ENCODE measurements at places on chromosomes 1 and 21. TPM values are rescaled to one million over a fixed set of nuclear protein-coding genes. Genes with fewer than 3 reads are reported as not detected.

DNA sequence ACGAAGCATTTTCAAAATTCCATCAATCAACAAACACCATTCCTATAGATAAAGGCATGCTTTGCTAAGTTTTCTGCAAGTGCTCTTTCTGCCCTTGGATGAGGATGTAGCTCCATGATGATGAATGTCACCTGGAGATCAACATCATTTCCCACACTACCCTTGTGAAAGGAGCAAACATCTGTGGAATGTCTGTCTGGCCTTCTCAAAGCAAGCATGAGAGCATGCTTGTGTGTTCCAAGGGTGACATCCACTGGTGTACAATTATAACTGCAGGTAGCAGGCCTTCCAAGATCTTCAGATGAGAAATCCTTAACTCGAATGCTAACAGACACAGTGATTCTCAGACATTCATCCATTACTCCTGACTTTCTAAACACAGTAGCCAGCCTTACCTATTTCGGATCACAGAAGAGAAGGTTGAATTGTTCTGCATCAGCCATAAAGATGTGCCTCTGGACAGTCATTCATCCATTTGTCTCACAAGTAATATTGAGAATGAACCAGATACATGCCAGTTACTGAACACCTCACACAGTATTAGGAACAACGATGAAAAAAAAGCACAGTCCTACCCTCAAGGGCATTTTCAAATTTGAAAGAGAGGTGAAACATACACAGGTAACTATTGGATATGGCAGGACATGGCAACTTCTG lies 162.4 kb downstream of the TPR start:
- DNase-seq: no peak

- no peak for DNase-seq
Observed at GRCh38 chr1:44406737-44407429, 1.8 kb downstream of the RNF220 start.

GRCh38 chr1:87524021-87524754 lies 195.5 kb downstream of the LMO4 start:
- no peak for DNase-seq

GRCh38 chr1:185155600-185156287 lies 1.0 kb downstream of the TRMT1L start:
- DNase-seq: no peak

DNA sequence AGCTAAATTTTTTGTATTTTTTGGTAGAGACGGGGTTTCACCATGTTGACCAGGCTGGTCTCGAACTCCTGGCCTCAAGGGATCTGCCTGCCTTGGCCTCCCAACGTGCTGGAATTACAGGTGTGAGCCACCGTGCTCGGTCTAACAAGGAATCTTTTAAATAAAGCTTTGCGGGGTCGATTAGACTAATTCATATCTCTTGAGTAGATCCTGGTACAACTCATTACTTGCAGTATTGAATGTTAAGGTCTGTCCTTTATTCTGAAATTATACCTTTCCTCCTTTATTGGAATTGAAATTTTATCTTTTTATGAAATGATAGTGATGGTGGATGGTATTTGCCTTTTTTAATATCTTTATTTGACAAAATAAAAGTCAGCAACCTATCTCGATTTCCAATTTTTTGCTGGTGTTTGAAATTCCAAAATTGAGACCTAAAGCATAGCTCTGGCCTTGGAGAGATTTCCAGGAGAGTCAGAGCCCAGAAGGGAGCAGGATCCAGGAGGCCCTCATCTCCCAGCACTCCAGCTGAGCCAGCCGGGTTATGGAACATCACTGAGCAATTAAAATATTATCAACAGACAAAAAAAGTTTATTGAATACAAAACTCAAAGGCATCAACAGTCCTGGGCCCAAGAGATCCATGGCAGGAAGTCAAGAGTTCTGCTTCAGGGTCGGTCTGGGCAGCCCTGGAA lies 4.7 kb downstream of the S100A2 start:
- DNase-seq: no peak

DNA sequence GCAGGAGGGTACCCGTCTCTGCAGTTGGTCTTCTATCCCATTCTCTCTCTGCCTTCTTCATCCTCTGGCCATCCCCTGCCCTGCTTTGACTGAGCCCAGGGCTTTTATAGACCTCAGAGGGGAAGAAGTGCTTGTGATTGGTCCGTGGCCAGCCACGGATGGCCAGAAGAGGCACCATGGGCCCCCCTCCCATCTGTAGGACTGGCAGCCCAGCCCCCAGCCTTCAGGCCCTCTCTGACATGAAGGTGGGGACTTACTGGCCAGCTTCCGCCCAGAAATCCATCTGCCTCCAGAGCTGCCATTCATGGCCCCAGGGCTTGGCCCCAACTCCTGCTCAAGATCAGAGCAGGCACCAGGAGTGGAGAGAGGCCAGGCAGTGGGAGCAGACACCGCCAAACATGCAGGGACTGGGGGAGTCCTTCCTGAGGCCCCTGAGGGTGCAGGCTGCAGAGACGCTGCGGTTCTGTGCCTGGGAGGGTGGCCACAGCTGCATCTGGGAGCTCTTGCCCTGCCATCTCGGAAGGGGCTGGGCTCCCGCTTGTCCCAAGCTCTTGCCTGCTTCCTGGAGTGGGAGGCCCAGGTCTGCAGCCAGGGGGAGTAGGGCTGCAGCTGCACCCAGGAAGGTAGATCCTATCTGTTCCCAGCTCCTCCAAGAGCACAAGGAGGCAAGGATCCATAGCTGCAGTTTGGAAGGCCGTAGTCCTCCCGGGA lies 698.6 kb upstream of the B3GALT2 start:
- no peak for DNase-seq

The SFT2D2 gene
- total RNA-seq: 15.5 TPM

DNA sequence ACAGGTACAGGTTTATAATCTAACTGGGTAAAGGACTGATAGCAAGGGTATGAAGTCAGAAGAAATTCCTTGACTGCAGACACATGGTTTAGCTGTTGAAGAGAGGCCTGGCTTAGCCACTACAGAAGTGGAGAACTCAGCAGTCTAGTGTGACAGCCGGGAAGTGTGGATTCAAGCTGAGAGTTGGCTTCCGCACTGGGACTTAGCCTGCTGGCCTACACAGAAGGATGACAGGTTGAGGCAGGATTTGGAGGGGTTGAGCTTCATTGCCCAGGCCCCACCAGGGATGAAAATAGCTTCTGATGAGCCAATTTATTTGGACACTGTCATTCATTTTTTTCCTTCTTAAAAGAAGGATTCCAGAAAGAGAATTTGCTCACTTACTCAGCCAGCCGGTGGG lies 284.4 kb downstream of the PCP4 start:
- no peak for DNase-seq

The CCSAP gene
- 1.2 TPM for total RNA-seq

The PRKAA2 gene
- 3.6 TPM for total RNA-seq

The SMPDL3B gene
- 18.3 TPM for total RNA-seq

- DNase-seq: no peak
Observed at GRCh38 chr21:45016406-45017038, 57.9 kb upstream of the ADARB1 start.
